ENCODE measurements at places on chromosomes 16 and 17.

- DNase-seq: no peak
Observed at GRCh38 chr17:40129498-40129897, 7.7 kb downstream of the MSL1 start.

DNA sequence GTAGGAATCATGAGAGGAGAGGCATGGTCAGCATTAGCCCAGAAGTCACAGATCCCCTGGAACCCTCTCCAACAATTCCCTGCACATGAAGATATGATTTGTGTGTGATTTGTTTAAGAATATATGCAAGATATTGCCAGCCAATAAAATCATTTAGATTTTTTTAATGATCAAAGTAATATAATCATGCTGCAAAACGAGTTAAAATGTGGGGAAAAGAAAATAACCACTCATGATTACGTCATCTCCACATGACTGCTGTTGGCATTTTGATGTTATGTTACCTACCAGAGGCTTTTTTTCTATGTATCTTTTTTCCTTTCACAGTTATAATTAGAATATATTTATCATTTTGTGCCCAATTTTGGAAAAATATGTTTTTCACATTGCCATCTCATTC is 22.4 kb downstream of the SLC35G3 start:
- DNase-seq: no peak

GRCh38 chr16:53502331-53503269 is at the start of gene AKTIP:
TSS of gene AKTIP (minus strand) at chr16:53503209. CDS start at chr16:53500259, 2,950 bp downstream.
- DNase-seq: no peak

- no peak for DNase-seq
Observed at GRCh38 chr16:69406780-69407331, 17.6 kb upstream of the CYB5B start.

- no peak for DNase-seq
Observed at GRCh38 chr17:13759518-13760335, 158.0 kb upstream of the HS3ST3A1 start.

- DNase-seq: no peak
Observed at GRCh38 chr17:47305302-47305923, 18.3 kb upstream of the EFCAB13 start.

DNA sequence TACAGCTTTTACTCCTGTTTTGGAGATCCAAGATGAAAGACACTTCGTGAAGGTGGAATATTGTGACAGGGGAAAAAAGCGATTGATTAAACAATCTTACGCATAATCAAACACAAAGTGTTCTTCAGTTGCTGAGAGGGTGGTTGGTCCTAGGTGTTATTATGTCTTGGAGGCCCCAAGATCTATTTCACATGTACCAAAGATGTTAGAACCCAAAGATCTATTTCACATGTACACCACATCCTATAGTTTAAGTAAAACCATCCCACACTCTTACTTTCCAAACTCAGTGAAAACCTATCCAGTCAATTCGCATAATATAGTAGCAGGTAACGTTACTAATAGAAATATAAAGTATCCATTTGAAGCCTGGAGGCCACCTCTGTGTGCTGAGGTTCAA is 242.6 kb upstream of the MAF start:
- no peak for DNase-seq

- no peak for DNase-seq
Observed at GRCh38 chr17:51647826-51648225, 387.5 kb downstream of the UTP18 start.

GRCh38 chr17:56389356-56389755 is 204.1 kb upstream of the NOG start:
- no peak for DNase-seq

DNA sequence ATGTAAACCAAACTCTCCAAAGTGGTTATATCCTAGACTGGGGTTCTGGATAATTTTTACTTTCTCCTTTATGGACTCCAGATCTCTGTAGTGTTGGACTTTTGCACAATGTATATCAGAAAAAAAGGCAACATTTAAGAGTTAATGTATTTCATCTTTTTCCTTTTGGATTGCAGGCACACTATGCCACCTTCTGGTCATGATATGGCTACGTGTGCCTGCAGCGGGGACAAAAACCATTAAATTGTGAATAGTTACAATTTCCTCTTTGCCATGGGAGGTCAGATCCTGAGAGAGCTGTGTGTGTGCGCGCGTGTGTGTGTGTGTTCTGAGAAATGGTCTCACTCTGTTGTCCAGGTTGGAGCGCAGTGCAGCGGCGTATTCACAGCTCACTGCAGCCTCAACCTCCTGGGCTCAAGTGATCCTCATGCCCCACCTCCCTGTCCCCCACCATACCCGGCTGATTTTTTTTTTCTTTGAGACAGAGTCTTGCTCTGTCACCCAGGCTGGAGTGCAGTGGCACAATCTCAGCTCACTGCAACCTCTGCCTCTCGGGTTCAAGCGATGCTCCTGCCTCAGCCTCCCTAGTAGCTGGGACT is 4.3 kb upstream of the SGF29 start:
- DNase-seq: no peak

- DNase-seq: no peak
Observed at GRCh38 chr16:23952128-23952970, 116.6 kb downstream of the PRKCB start.

GRCh38 chr17:81959362-81960129 is 1.4 kb downstream of the NOTUM start:
- no peak for DNase-seq

GRCh38 chr17:56812901-56813388 is 20.8 kb downstream of the C17orf67 start:
- no peak for DNase-seq

DNA sequence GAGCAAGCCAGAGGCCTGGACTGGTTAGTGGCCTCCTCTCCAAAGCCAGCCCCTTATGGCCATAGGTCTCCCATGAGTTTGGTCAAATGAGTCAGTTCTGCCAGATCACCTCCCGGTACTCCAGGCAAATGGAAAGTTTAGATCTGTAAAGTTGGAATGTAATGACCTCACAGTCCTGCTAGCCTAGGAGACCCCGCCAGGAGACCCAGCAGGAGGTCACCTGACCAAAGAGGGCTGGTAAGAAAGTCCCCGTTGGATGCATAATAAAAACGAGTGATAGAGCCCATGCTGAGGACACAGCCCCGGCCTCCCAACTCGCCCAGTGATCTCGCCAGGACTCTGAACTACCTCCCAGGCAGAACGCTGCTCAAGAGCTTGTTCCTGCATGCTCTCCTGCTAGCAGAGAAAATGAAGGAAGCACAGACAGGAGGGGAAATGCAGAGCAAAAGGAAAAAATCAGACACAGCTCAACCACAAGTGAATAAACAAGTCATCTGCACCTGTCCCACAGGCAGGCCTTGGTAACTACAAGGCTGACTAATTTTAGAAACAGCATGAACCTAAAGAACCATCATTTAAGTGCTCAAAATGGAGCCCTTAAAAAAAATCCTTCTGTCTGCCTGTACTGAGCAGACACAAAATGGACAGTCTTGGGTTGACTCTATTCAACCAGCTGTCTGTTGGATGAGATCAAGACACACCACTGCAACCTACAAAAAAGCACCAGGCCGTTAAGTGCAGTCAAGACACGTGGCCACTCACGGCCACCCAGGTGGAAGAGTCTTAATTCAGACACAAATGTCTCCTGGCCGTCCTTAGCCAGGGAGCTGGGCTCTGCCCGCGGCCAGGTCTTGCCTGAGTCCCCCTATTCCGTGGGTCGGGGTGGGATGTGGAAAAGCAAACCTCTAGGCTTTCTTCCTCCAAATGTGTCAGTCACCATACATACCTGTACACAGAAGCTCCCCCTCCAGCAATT is 9.2 kb downstream of the CDIP1 start:
- DNase-seq: peak; percentile 23

DNA sequence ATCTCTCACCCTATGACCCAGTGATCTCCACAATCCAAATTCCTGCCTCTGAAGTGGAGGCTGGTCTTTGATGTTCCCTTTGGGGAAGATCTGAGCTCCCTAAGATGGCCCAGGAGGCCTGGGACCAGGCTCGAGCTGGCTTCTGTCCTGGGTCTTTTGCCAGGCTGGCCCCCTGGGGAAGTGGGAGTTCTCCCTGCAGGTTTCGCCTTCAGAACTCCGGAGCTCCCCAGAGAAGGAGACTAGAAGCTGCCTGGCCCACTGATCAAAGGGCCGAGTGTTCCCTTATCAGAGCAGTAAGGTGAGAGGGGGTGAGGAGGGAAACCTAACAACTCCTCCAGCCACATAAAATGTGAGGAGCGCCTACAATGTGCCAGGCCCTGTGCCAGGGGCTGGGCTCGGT is 147.1 kb downstream of the IRF8 start:
- no peak for DNase-seq

DNA sequence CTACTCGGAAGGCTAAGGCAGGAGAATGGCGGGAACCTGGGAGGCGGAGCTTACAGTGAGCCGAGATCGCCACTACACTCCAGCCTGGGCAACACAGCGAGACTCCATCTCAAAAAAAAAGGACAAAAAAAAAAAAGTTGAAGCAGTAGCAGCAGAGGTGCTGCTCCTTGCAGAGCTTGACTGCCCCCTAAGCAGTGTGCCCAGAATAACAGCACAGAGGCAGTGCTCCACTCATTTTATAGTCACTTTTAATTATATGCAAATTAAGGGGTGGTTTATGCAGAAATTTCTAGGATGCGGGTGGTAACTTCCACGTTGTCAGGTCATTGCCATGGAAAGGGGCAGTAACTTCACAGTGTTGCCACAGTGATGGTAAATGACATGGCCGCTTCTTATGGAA is 54.3 kb upstream of the NOL11 start:
- no peak for DNase-seq

- peak; percentile 76 for DNase-seq
Observed at GRCh38 chr16:84663433-84664101, 15.3 kb downstream of the KLHL36 start.

GRCh38 chr17:44749076-44749979 is 9.5 kb upstream of the ADAM11 start:
- no peak for DNase-seq

DNA sequence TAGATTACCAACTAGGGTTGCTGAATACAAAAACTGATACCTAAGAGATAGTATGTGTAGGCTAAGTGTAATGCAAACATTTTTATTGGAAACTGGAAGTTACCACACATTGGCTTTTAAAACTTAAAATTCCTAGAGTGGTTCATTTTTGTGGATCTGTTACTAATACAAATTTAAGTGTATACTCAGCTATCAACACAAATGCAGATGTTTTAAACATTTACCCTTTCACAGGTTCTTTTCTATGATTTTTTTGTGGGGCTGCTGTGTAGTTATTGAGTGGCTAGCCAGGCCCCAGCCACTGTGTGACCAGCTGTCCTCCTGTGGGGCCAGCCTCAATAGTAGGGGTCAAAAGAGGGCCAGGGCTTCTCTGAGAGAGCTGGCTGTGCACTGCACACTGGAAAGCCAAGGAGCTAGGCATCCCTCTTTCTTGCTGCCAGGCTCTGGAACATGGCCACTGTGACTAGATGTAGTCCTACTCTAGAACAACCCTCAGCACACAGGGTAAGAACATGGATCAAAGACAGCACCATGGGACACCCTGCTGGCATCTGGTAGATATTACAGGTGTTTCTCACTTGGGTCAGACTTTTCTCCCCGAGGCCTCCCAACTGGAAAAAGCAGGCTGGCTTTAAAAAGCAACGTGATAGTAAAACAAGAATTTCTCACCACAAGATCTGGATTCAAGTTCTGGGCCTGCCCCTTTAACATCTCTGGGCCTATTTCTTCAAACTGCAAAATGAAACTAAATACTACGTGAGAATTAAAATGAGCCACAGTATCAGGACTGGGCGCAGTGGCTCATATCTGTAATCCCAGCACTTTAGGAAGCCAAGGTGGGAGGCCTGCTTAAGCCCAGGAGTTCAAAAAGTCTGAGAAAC is 7.3 kb upstream of the VEZF1 start:
- DNase-seq: no peak

GRCh38 chr16:35319536-35320192 is 1860.3 kb downstream of the TP53TG3F start:
- DNase-seq: no peak

- DNase-seq: no peak
Observed at GRCh38 chr16:65101009-65101408, 20.9 kb downstream of the CDH11 start.

DNA sequence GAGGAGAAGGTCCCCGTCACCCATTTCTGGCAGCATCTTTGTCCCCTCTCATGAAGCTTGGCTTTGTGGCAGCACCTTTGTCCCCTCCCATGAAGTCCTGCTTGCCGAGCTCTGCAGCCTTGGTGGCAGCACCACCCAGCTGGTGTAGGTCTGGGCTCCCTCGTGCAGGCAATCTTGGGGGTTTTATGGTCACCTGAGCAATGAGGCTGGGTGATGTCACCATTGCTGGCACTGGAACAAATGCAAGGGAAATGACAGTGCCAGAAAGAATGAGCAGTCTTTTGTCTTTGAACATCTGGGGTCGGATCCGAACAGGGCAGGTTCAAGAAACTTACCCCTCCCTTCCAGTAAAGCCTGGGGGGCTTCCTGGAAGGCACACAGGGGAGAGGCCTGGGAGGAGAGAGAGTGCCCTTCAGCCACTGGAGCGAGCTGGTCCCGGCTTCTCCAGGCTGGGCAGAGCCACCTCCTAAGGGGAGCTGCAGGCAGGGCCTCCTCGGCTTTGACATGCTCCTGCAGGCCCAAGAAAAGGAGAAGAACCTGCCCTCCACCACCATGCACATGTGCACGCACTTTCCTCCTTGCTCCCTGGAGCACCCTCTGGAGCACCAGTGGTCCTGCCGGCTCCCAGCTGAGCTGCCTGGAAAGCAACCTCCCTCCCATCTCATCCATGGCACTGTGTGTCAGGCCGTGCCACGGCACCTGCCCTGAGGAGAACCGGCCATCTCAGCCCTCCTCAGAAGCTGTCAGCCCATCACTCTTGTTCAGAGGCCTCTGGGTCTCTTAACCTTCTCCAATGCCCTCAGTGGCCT is 16.0 kb downstream of the BTBD17 start:
- DNase-seq: no peak

DNA sequence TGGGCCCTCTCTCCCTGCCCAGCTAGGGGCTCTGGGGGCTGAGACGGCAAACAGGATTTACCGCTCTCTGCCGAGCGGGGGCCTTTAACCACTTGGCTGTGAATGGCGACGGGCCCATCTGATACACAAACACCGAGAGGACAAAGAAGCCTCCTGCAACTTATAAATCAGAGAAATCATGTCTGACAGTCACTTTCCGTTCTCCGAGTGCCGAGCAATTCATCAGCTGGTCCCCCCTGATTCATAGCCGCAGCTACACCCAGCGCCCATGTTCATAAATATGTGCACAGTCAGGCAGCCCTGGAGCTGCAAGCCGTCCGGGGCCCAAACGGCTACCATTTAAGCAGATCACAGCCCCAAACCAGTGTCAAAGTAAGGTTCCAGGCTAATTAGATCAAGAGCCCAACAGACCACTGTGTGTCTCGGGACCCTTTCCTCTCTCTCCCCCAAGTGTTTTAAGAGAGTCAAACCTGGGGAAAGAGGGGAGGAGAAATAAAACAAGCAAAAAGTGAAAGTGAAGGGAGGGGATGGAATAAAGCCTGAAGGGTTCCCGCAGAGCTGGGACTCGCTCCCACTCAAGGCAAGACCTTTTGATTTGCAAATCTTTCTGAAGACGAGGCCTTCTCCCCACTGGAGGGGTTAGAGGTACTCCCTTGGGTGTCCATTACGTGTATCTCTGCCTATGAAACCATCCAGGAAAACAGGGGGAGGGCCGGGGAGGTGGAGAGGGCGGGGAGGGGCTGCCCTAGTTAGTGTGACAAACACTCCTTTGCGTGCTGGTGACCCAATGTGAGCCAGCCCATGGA is 154.7 kb downstream of the C16orf78 start:
- no peak for DNase-seq
